Omental fat pad (tissue), 4 donors: ENCODE measurements at places on chromosomes 13 and 19. TPM values are rescaled to one million over a fixed set of nuclear protein-coding genes. Genes with fewer than 3 reads are reported as not detected.

- no peak for DNase-seq
Observed at GRCh38 chr19:12833738-12834565, 427 bp downstream of the RTBDN start.

DNA sequence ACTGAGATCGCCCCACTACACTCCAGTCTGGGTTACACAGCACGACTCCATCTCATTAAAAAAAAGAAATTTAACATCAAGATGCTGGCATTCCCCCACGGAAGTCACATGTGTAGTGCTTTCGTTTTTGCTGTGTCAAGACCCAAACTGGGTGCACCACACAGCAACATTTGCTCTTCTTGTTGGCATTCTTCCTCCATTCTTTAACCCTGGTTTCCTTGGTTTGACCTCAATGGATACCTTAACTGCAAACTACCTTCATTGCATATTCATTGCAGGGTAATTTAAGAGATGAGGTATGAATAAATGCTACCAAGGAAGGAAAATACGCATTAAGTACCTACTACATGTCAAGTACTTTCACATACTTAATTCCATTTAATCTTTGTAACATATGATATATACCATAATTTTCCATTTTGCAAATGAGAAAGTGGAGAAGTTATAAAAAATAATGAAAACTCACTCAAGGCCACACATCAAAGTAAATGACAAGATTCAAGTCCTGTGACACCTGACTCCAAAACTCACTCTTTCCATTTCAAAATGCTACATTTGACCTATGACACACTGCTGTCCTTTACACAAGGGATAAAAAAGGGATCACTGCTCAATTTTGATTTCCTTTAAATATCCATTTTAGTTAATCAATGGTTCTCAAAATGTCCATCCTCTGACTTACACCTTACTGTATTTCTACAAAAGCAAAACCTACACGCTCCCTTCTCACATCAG, 59.2 kb downstream of the STK24 start:
- no peak for DNase-seq

DNA sequence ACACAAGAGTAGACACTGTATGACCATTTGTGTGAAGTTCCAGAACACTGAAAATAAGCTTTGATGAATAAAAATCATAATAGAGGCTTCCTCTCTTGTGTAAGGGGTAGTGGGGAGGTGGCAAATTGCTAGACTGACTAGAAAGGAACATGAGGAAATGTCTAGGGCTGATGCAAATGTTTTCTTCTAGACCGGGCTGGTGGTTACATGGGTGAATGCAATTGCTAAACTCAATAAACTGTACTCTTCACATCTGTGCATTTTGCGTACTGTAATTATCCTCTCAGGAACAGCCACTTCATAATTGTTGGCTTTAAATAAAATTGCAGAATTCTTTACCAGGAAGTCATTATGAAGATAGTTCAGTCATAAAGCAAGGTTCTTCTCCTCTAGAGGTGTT, 5.2 kb upstream of the KBTBD7 start:
- DNase-seq, result no peak

DNA sequence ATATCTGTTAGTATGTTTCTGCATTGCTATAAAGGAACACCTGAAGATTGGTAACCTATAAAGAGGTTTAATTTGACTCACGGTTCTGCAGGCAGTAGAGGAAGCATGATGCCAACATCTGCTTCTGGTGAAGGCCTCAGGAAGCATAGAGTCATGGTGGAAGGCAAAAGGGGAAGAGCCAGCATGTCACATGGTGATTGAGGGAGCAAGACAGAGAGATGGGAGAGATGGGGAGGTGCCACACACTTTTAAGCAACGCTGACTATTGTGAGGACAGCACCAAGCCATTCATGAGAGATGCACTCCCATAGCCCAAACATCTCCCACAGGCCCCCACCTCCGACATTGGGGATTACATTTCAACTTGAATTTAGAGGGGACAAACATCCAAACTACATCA, 32.8 kb downstream of the COG6 start:
- no peak for DNase-seq

- no peak for DNase-seq
Observed at GRCh38 chr13:75554464-75554863, 4.9 kb downstream of the UCHL3 start.

- DNase-seq, result no peak
Observed at GRCh38 chr19:46766569-46767317, 20.5 kb upstream of the STRN4 start.

DNA sequence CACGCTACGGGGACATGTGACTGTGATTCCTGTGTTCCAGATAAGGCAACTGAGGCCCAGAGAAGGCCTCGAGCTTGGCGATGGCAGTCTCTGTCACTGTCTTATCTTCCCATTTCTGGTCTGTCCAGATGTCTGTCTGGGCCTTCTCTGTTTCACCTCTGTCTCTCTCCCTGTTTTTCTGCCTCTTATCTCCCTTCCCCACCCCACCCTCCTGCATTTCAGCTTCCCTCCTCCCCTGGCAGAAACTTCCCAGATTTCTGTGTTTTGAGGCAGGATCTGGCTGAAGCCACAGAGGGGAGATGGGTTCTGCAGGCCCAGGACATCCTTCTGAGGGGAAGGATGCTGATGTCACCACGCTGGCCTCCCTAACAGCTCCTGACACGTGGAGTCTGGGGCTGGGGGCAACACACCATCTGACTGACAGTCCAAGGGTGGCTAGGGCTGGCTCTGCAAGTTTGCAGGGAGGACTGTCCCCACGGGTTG, 14.4 kb downstream of the PAK4 start:
- no peak for DNase-seq

DNA sequence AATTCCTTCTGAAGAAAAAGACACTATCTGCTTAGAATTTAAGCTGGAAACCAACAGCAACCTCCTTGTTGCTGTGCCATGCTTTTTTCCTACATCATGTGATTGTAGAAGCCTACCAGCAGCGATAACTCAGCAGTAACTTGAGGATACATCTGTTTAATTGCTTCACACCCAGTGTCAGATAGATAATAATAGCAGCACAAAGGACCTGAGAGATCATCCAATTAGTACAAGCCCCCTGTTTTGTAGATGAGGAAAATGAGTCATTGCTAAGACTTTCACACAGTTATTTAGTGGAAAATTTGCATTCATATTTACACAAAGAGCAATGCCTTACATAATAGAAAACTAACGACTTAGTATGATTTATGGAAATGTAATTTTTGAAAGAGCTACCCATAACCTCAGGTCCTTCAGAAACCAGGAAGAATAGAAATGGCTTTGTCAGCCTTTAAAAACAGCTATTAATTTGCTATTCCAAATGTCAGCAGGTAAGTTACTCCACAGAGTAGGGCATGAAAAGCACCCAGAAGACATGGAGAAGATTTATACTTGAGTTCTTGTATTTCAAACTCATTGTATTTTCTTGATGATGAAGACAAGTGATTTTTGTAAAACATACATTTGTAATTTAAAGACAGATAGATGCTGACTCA, 93.7 kb upstream of the SGCG start:
- no peak for DNase-seq

DNA sequence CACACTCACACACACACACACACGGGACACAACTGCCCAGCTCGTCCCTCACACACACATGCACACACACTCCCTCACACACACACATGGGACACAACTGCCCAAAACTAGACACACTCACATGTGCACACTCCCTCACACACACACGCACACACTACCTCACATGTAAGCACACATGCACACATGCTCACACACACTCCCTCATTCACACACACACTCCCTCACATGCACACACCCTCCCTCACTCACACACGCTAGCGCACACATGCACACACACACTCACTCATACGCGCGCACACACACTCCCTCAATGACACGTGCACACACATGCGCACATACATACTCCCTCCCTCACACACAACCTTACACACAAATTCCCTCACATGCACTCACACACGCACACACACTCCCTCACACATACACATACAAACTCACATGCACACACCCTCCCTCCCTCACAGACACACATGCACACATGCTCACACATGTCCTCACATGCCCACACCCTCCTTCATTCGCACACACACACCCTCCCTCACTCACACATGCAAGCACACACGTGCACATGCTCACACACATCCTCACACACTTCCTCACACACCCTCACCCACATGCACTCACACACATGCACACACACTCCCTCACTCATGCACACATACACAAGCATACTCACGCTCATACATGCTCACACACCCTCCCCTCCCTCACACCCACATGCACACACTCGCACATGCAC, 9.0 kb upstream of the RASA3 start:
- no peak for DNase-seq

DNA sequence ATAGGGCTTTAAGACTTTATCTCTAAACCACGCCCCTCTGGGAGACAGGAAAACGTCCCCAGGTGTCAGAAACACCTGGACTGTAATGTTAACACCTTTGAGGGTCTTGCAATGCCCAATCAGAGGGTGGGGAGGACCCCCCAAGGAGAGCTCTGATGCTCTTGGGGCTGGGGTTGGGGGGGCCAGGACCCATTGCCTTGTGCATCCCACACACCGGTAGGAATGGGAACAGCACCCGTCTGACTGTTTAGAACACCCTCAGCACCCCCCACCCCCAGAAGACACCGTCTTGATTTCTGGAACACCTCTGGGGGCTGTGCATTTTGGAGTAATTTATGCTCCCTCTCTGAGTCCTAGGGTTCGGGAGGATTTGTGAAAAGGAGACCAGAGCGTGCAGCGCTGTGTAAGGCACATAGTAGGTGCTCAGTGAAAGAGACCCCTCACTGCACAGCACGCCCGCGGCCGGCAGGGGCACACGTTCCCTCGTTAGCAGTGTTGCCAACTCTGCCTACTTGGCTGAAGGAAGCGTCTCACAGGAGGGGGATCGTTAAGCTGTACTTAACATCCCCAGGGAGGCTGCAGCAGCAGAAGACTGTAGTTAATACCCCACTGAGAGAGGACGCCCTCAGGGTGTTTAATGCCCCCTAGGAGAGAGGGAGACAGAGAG, 2.8 kb upstream of the ERFL start:
- no peak for DNase-seq

GRCh38 chr13:110394371-110394841, 87.3 kb downstream of the COL4A2 start:
- DNase-seq, result no peak

CYP2S1 gene
- 6.5 TPM for total RNA-seq

ZNF154 gene
- 3.1 TPM for total RNA-seq

RFPL4AL1 gene
- total RNA-seq, result not detected

TBXA2R gene
- total RNA-seq, result 1.8 TPM

GPC6 gene
- total RNA-seq, result 24.4 TPM

RXFP2 gene
- not detected for total RNA-seq

TJP3 gene
- total RNA-seq, result not detected

HPN gene
- total RNA-seq, result 1.4 TPM

RNF225 gene
- not detected for total RNA-seq

FGF9 gene
- total RNA-seq, result 0.48 TPM

SCEL gene
- 0.94 TPM for total RNA-seq

RAB3A gene
- total RNA-seq, result 2.0 TPM

GPX4 gene
- total RNA-seq, result 429 TPM
